Calu3 (cell line): ENCODE measurements at places on chromosomes 6 and 20. TPM values are rescaled to one million over a fixed set of nuclear protein-coding genes. Genes with fewer than 3 reads are reported as not detected.

- DNase-seq, result no peak
- peaks cover 5% of the 10 kb centered on the region for H3K36me3 ChIP-seq
- H3K27me3 ChIP-seq, result no peaks in the 10 kb centered on the region
- H3K4me3 ChIP-seq, result no peak overlapping the region
Measured at GRCh38 chr20:43943725-43944124, 29.1 kb downstream of the TOX2 start.

DNA sequence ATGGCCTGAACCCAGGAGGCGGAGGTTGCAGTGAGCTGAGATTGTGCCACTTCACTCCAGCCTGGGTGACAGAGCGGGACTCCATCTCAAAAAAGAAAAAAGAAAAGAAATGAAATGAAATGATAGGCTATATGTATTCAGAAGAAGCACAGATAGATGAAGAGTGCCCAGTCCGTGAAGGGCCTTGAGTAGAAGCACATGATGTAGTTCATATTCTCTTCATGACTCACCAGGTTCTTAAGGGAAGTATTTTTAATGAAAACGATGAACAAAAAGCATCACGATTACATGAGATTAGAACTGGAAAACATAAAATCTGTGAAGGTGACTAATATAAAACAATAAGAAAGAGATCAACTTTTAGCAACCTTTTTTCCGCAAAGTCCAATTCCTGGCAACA is 29.8 kb downstream of the TPD52L1 start:
- H3K36me3 ChIP-seq, result no peaks in the 10 kb centered on the region
- no peak for DNase-seq
- no peak overlapping the region for H3K27ac ChIP-seq
- H3K4me1 ChIP-seq, result peaks cover 19% of the 10 kb centered on the region
- H3K27me3 ChIP-seq, result no peaks in the 10 kb centered on the region

Gene TRIM10
- total RNA-seq, result 1.8 and 2.7 TPM in 2 replicates

GRCh38 chr6:162345051-162345511 is 382.5 kb downstream of the PRKN start:
- no peaks in the 10 kb centered on the region for H3K4me1 ChIP-seq
- H3K27ac ChIP-seq, result no peak overlapping the region
- DNase-seq, result no peak
- H3K4me3 ChIP-seq, result no peak overlapping the region
- H3K36me3 ChIP-seq, result no peaks in the 10 kb centered on the region

- no peaks in the 10 kb centered on the region for H3K27me3 ChIP-seq
- no peak for DNase-seq
- H3K4me3 ChIP-seq, result no peak overlapping the region
Measured at GRCh38 chr6:16961577-16961976, 140.3 kb upstream of the STMND1 start.

DNA sequence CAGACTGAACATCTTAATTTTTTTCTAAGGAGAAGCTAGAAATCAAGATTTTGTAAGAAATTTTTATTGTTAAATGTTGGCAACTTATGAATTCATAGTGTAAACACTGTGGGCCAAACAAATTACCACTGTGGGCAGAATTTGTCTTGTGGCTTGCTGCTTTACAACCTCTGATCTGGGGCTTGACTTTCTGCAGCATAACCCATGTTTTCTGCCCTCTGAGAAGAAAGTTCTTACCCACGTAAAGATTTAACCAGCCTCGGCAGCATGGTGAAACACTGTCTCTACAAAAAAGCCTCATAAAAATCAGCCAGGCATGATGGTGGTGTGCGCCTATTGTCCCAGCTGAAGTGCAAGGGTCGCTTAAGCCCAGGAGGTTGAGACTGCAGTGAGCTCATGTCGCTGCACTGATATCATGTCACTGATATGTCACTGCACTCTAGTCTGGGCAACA is 12.9 kb downstream of the ITCH start:
- no peak overlapping the region for H3K27ac ChIP-seq
- H3K36me3 ChIP-seq, result peaks cover 86% of the 10 kb centered on the region
- no peaks in the 10 kb centered on the region for H3K27me3 ChIP-seq
- no peak overlapping the region for H3K4me3 ChIP-seq
- DNase-seq, result no peak

DNA sequence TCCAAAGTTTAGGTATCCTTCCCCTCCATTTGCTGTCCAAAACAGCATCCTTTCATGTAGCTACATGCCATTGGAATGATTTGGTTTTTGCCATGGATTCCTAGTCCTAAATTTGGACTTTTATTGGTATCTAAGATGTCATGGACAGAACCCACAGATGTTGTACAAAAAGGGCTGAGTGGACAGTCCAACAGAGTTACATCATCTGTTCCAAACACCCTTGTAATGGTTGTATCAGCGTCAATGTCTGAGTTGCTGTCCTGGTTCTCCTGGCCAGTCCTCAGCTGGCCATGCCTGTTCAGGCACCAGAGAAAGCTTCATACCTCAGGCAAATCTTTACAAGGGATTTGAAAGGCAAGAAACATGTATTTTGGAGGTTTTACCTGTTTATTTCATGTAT is 191.3 kb downstream of the ESR1 start:
- H3K4me3 ChIP-seq, result no peak overlapping the region
- H3K27me3 ChIP-seq, result no peaks in the 10 kb centered on the region
- no peaks in the 10 kb centered on the region for H3K36me3 ChIP-seq
- H3K27ac ChIP-seq, result peak overlapping the region; percentile 74

Gene SPDEF
- 6.3 and 7.9 TPM in 2 replicates for total RNA-seq

- H3K27me3 ChIP-seq, result no peaks in the 10 kb centered on the region
- DNase-seq, result no peak
- H3K36me3 ChIP-seq, result peaks cover 18% of the 10 kb centered on the region
- H3K4me1 ChIP-seq, result peaks cover 73% of the 10 kb centered on the region
Measured at GRCh38 chr6:44053760-44054556, 73.3 kb downstream of the MRPL14 start.

Gene PNPLA1
- total RNA-seq, result 0.19 and 0.20 TPM in 2 replicates

DNA sequence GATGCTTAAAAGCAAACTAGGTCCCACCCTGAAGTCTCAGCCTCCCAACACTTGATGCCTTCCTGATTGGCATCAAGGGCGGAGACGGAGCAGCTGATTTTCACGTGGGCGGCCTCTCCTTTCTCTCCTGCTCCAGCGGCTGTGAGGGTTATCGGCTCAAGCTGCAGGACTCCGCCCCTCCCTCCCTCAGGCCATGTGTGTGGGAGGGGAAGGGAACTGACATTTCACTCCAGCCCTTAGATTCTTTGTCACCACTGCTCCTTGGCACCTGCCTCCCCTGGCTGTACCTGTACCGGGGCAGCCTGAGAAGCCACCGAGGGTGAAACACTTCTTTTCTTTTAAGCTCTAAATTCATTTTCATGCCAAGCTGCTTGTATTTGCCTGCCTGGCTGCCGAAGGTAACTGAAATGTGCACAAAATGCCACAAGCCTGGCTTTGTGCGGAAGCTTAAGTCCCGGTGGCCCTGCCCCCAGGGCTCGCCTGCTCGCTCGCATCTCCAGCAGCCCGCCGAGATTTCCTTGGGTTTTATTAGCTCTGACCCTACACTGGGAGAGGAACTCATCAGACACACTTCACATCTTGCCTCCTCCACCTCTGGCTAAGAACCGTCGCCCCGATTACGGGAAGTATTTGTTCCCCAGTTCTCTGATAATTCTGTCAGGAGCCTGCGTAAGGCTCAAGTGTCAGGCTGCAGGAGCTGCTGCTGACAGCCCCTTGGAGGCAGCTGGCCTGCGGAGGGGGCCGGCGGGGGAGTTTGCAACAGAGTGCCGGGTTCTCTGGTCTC is 9.6 kb upstream of the CPNE5 start:
- DNase-seq, result peak; percentile 77
- peak overlapping the region; percentile 59 for H3K4me3 ChIP-seq
- peaks cover 33% of the 10 kb centered on the region for H3K4me1 ChIP-seq
- peaks cover 15% of the 10 kb centered on the region for H3K36me3 ChIP-seq
- H3K27ac ChIP-seq, result no peak overlapping the region
- peaks cover 17% of the 10 kb centered on the region for H3K27me3 ChIP-seq

GRCh38 chr20:50325651-50326050 is 135.0 kb downstream of the CEBPB start:
- H3K36me3 ChIP-seq, result peaks cover 10% of the 10 kb centered on the region
- DNase-seq, result no peak
- H3K27ac ChIP-seq, result no peak overlapping the region
- peaks cover 43% of the 10 kb centered on the region for H3K4me1 ChIP-seq
- peaks cover 15% of the 10 kb centered on the region for H3K27me3 ChIP-seq
- no peak overlapping the region for H3K4me3 ChIP-seq

- no peaks in the 10 kb centered on the region for H3K27me3 ChIP-seq
- H3K36me3 ChIP-seq, result no peaks in the 10 kb centered on the region
- H3K4me1 ChIP-seq, result peaks cover 9% of the 10 kb centered on the region
- no peak for DNase-seq
- H3K27ac ChIP-seq, result no peak overlapping the region
Measured at GRCh38 chr6:79261666-79262065, 27.2 kb upstream of the HMGN3 start.

DNA sequence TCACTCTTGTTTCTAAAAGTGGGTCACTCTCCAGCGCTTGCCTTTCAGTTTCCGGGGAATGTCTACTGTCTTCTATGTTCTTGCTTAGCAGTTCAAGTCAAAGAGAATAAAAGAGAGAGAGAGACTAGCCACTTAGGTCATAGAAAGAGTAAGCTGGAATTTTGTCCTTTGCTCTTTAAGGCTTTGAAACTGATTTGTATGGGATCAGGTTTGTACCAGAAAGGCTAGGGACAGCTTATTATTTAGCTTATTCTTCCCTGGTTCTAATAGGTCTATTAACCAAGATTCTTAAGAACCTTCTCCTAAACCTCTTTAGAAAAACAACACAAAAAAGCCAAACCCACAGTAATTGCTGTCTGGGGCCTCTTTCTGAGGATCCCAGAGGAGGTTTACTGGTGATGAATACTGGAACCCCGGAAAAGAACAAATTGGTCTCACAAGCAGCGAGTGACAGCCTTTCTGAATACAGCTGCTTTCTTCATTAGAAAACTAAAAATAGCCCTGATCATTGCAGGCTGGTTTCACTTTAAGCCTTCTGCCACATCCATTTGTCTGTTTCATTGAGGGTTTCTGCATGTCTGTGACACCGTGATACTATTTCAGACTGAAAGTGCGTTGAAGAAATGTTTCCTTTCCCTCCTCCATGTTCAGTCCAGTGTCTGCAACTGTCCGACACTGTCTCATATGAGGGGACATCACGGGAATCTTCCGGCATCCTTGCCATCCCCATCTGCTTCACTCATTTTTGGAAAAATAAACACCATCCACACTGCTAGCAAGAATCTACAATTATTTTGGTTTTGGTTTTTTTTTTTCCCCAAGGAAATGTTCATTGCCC is 75.1 kb upstream of the ATXN1 start:
- no peak overlapping the region for H3K27ac ChIP-seq
- H3K27me3 ChIP-seq, result no peaks in the 10 kb centered on the region
- H3K36me3 ChIP-seq, result no peaks in the 10 kb centered on the region
- no peak overlapping the region for H3K4me3 ChIP-seq

Gene FAM209A
- 0.40 and 0.95 TPM in 2 replicates for total RNA-seq

Gene GMPR
- 1.4 and 3.9 TPM in 2 replicates for total RNA-seq

DNA sequence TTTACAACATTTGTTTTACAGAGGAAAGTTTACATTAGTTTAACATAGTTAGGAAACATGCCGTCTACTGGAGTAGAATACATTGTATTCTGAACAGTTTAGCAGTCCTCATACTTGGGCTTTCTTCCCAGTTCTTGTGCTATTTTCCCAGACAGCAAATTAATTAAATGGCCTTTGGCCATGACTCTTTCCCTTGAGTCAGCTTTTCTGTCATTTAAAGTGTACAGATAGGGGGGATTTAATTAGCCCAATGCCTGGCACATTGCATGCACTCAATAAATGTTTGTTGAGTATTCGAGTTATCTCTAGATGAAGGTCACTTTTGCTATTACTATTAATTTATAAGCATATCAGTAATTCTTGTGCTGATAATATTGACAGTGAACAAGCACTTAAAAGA is 1.6 kb downstream of the TMEM244 start:
- H3K36me3 ChIP-seq, result no peaks in the 10 kb centered on the region
- DNase-seq, result no peak
- H3K4me1 ChIP-seq, result peaks cover 1% of the 10 kb centered on the region
- no peak overlapping the region for H3K27ac ChIP-seq

DNA sequence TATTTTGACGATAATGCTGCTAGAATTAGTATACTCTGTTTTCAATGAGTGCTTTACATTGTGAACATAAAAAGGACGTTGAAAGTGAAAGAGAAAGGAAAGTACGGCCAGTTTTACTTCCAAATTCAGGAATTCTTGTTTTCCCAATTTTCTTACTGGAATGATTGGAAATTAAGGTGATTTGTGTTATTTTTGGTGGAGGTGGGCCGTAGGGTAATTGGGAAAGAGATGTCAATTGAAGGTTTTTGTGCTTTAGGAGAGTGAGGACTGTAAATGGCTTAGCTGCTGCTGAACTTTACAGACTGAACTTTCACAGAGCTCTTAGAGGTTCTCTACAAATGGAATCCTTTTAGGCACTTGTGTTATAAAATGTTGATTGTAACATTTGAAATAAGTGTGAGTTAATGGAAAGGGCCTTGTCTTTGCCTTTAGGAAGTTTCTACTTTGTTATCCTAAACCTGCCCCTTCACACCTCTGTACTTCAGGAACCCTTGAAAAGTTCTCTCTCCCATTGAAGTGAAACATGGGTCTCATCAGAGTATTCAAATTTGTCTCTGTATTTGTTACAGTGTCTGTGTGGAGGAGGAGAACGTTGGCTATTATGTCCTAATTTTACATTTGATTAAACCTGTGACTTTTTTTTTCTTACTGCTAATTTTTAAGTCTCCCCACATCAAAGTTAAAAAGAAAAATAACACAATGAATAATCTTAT is 256.4 kb downstream of the ARID1B start:
- no peaks in the 10 kb centered on the region for H3K36me3 ChIP-seq
- no peak for DNase-seq
- H3K27me3 ChIP-seq, result no peaks in the 10 kb centered on the region
- H3K4me3 ChIP-seq, result peak overlapping the region; percentile 78
